ENCODE measurements at places on chromosomes 3 and 15.

DNA sequence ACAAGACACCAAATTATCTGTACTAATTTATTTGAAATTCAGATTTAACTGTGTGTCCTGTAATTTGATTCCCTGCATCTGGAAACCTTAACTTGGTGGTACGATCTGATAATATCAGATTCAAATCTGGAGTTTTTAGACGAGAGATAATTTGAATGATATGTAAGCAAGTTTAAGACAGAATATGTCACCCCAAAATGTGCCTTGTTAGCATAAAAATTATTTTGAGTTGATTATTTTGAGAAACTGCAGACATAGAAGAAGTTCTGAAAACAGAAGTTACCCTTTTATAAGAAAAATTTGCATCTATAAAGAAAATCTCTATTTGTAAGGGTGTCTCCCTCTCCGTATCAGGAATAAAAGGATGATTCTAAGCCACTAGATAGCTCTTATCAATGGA, 1202.8 kb downstream of the ROBO2 start:
- DNase-seq = no peak

DNA sequence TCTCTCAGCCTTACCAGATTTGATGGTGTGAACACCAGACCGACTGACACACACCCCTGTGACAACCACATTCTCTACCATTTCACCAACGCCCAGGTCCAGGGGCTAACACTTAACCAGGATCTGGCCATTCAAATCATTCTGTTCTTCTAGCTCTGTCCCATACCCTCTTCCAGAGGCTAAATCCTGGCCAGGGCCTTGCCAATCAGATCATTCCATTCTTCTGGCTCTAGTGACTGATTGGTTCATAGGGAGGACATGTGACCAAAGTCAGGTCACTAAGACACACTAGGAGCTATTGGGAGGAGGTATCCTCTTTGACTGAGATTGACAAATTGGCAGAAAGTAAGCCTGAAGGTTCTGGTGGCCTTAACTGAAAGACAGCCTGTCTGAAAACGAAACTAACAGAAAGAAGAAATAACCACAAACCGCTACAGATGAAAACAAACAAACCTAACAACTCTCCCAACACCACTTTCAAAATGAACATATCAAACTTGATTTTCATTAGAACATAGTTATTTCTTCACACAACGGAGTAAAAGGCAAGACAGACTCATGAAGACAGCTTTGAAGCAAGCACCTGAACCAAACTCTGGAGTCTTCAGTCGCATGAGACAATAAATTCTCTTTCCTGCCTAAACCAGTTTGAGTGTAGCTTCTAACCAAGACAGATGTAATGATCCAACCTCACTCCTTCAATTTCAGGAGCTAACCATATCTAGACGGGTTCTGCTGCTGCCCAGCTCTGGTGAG, 68.5 kb downstream of the TRANK1 start:
- DNase-seq = no peak

DNA sequence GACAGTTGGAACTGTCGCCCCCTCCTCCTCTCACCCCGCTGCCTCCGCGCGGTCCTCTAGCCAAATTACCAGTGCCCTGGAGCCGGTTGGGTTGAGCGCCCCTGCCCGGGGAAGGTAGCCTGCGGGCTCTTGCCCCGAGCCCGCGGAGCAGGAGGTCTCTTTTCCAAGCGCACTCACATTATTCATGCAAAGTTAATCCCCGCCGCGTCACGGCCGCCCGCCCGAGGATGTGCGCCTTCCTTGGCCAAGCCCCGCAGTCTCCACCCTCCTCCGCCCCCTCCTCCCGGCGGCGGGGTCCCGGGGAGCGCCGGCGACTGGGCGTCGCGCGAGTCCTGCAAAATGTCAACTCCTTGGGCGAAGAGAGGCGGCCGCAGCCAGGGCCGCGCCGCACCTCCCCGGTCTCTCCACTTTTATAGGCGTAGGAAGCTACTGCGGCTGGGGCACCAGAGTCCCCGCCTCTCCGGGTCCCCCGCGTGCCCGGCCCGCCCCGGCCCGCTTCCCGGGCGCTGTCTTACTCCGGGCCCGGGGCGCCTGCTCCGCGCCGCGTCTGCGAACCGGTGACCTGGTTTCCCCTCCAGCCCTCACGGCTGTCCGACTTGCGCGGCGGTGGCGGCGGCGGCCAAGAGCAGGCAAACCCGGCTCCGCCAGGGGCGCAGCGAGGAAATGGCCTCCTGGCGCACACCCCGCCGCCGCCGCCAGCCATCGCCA, at the start of gene THRB:
Gene THRB (minus strand): TSS at position 233 of the 708 bp plus-strand sequence.
- no peak for DNase-seq

GRCh38 chr3:30075514-30075913, 530.9 kb upstream of the TGFBR2 start:
- no peak for DNase-seq

DNA sequence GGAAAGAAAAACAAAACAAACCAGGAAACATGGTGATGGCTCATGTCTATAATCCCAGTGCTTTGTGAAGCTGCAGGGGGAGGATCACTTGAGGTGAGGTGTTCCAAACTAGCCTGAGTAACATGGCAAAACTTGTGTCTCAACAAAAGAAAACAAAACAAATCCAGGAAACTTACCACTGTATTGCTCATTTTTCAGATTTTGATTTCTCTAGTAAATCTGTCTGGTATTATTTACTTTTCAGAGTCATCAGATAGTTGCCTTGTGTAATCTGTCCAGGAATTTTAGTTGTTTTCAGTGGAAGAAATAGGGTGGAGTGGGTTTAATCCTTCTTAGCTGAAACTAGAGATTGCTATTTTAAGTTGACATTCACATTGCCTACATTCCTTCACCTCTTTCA, 91.8 kb upstream of the ALCAM start:
- no peak for DNase-seq

DNA sequence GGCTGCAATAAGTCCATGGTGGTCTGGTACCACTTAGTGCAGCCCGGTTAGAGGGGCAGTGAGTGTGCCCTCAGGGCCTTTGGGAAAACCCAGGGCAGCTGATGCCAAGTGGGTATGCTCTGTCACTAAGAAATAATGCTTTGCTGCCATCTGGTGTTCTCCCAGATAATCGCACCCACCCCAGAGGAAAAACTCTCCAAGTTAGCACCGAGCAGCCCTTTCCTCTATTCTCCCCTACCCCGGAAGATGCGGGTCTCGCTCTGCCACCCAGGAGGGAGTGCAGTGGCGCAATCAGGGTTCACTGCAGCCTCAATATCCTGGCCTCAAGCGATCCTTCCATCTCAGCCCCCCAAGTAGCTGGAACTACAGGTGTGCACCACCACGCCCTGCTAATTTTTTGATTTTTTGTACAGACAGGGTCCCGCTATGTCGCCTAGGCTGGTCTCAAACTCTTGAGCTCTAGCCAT, 21.3 kb upstream of the DAPK2 start:
- DNase-seq = peak; percentile 68

DNA sequence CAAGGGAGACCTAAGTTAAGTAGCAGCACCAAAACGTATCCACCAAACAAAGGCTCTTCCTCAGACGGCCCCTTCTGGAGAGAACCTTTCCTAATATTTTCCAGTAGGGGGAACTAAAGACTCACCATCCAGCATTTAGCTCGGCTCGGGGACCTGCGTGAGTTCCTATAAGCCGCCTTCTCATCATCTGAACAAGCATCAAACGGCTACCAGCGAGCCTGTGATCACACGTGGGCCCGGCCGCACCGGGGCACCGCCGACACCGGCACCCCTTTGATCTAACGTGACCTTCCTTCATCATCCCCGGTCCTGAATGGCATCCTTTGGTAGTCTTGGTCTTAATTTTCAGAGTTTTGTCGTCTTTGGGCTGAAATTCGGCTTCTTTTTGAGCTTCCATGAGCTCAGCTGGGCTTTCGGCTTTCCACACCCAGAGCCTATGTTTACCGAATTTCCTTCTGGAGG, 1.4 kb upstream of the ROBO2 start:
- peak; percentile 76 for DNase-seq

DNA sequence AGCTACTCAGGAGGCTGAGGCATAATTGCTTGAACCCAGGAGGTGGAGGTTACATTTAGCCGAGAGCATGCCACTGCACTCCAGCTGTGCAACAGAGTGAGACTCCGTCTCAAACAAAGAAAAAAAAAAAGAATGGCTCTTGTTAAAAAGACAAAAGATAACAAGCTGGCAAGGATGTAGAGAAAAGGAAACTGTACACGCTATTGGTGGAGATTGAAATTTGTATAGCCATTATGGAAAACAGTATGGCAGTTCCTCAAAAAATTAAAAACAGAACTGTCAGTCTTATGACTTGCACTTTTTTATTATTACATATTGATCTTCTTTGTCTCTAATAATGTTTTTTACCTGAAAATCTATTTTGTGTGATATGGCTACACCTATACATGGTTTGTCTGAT, 41.9 kb downstream of the MEX3B start:
- no peak for DNase-seq

DNA sequence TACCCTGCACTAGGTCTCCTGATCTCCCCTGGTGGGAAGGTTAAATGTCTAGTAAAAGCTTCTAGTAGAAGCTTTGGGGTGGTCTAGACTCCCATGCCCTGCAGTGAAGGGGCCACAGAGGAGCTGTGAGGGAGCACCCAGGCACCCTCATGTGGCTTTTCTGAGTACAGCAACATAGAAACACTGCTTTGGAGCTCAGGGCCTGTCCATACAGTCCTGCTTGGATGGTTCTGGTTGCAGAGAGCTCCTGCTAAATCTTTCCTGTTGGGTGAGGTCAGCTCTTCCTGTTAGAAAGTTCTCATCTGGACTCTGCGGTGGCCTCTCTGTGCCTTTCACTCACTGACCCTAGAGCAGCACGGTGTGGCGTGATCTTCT, 47.8 kb downstream of the GPD1L start:
- no peak for DNase-seq

DNA sequence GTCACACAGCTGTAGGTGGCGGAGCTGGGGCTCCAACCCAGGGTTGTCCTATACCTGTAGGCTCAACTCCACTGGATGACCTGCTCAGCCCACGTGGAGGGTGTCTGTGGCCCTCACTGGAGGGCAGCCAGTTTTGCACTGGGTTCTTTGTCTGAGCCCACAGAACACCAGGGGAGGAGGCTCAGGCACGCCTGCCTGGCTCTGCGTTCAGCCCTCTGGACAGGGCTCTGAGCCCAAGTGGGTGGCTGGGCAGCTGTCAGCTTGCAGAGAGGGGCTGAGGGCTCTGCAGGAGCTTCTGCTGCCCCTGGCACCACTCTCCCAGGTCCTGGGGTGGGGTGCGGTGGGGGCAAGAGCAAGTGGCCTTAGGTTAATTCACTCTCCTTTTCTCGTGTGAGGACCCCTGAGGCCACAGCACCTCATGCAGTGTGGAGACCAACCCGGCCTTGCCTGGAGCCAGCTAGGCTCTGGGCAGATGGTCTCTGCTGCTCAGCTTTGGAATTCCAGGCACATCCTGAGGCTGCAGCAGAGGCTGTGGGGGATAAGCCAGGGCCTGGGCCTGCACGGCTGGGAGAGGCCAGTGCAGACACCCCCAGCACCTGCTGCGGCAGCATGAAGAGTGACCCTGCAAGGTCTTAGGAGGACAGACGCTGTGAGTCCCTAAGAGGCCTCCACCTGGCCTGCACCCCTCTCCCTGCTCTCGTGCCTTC, 23.5 kb downstream of the DUSP7 start:
- DNase-seq = no peak

- no peak for DNase-seq
Measured at GRCh38 chr15:63815796-63816533, 17.8 kb downstream of the HERC1 start.
